ENCODE measurements at places on chromosomes 11 and 22.

DNA sequence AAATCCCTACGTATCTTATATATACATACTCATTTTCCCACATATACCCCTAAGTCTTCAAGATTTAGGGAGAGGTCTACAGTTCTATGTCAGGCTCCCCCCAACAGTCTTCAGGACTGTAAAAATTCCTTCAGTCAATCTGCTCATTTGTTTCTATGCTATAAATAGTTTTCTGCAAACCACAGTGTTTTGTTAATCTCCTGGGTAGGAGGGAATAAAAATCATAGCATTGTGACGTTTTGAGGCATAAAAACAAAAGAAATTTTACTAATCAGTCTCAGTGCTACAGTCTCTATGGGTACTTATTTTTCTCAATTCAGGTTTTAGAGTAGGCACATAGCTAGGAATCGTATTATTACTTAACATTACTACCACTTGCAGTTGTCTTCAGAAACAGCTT lies 552.8 kb upstream of the LRRC4C start:
- DNase-seq = no peak

- no peak for DNase-seq
Observed at GRCh38 chr11:123371506-123372297, 58.4 kb upstream of the GRAMD1B start.

GRCh38 chr11:47306484-47306844 lies 36.5 kb downstream of the MADD start:
- DNase-seq = no peak

- no peak for DNase-seq
Observed at GRCh38 chr11:130146796-130147195, 12.8 kb upstream of the ST14 start.

- DNase-seq = no peak
Observed at GRCh38 chr11:120597250-120598215, 86.0 kb downstream of the GRIK4 start.

DNA sequence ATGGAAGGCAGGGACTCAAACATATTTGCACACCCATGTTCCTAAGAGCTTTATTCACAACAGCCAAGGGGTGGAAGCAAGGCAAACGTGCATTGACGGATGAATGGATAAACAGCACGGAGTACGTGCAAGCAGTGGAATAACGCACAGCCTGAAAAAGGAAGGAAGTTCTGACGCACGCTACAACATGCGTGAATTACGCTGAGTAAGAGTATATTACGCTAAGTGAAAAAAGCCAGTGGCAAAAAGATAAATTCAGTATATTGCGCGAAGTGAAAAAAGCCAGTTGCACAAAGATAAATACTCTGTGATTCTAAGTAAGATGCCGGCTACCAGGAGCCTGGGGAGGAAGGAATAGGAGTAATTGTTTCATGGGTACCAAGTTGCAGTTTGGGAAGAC lies 19.5 kb downstream of the PHF21B start:
- no peak for DNase-seq

DNA sequence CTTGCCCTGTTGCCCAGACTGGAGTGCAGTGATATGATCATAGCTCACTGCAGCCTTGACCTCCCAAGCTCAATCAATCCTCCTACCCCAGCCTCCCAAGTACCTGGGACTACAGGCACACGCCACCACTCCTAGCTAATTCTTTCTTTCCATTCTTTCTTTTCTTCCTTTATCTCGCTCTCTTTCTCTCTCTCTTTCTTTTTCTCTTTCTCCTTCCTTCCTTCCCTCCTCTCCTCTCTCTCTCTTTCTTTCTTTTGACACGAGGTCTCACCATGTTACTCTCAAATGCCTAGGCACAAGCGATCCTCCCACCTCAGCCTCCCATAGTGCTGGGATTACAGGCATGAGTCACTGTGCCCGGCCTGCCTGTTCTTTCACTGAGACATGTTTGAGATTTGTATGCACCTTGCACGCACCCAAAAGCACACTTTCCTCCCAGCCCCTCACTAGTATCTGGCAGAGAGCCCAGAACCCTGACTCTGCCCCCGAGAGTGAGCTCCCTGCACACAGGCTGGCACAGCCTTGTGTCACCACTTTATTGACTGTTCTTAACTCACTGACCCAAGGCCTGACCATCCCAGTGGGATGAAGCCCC lies 56.8 kb downstream of the CD6 start:
- DNase-seq = no peak

- DNase-seq = no peak
Observed at GRCh38 chr22:45731798-45732495, 60.3 kb downstream of the ATXN10 start.

DNA sequence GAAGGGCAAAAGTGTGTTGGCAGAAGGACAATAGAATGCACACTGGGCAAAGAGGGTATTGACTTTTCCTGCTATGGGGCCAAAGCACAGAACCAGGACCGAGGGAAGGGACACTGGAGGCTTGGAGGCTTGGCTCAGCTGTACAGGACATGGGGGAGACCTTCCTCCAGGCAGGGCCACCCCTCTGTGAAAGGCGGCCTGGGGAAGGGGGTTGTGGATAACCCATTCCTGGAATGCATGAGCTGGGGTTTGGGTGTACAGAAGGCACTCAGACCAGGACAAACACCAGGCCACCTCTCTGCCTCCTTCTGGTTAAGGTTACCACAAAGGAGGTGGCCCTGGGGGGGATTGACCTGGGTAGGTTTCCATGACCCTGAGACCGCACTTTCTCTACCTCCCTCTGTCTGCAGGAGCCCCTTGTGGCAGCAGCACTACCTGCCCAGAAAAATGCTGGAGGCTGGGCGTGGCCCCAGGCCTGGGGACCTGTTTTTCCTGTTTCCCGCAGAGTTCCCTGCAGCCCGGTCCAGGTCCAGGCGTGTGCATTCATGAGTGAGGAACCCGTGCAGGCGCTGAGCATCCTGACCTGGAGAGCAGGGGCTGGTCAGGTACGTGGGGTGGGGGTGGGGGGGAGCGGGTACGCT lies 9.6 kb downstream of the P2RY2 start:
- no peak for DNase-seq

DNA sequence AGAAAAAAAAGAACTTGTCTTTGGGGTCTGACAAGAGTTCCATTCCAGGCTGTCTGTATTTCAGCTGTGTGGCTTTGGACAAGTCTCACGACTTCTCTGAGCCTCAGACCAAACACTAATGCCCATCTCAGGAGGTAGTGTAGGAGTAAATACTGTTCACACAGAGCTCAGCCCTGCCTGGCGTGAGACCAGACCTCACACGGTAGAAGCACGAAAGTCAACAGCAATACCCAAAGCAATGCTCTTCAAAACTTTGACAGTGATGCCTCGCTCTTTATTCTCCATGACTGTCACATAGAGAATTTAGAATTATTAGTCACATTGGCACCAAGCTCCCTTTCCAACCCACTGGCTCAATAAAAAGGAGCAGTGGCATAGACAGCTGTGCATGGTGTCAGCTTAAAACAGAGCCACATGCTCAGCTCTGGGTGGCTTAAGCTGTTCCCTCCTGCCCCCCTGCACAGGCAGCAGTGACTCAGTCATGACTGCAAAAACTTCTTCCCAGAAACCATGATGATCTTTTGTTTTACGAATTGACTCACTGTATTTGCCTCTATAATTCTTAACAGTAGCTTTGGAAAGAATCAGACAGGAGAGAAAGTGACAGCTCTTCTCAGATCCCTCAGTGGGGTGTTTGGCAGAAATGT lies 74.0 kb upstream of the PHF21B start:
- DNase-seq = no peak

- DNase-seq = no peak
Observed at GRCh38 chr11:45894555-45895247, 9.2 kb downstream of the MAPK8IP1 start.

- no peak for DNase-seq
Observed at GRCh38 chr22:25069758-25070481, 117.4 kb downstream of the KIAA1671 start.

DNA sequence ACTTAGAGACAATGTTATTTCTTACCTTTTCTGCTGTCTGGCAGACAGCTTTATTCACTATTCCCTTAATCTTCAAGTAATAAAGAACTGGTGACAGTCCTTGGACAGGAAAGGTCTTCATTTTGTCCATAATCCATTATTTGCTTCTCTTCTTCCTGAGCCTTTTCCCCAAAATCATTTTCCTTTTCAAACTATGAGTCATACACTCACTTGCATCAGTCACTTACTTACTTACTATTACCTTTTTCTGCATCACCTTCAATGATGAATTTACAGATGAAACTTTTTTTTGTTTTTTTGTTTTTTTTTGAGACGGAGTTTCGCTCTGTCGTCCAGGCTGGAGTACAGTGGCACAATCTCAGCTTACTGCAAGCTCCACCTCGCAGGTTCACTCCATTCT lies 9.5 kb downstream of the METTL15 start:
- no peak for DNase-seq

- no peak for DNase-seq
Observed at GRCh38 chr11:60912223-60912850, 1.6 kb upstream of the TMEM109 start.

- DNase-seq = no peak
Observed at GRCh38 chr11:130177782-130178181, 18.2 kb downstream of the ST14 start.

All from stimulated activated CD8-positive, alpha-beta memory T cell treated with anti-CD3 and anti-CD28 coated beads, Interleukin-15, amount 100 ng/mL, for 1 hour (primary cell).